ENCODE measurements at places on chromosomes 13 and 19.

DNA sequence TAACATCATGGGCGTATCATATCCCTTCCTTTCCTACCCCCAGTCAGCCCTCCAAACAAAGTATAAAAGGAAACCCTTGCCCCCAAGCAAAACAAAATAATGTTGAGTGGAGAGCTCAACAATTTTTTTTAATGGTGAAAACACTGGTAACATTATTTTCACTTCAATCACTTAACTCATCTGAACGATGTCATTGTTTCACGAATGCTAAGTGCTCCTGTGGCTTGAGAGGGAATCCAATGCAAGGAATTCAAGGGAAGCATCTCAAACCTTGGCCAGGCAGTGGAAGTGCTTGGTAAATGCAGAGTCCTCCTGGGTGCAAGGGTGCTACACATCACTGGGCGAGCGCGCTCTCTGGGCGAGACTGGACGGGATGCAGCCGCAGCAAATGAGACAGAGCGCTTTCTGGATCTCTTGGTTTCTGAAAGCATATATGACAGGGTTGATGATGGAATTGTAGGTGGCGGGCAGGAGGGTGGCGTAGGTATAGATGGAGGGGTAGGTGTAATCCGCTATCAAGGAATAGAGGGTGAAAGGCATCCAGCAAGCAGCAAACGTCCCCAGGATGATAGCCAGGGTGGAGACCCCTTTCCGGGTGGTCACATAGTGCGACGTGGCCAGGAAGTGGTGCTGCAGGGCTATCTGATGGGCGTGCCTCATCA is 2.0 kb downstream of the GPR12 start:
- DNase-seq: no peak

GRCh38 chr19:56119582-56119978 is 1.5 kb downstream of the ZNF787 start:
- DNase-seq: no peak

- no peak for DNase-seq
These were observed 4.9 kb upstream of the KLK15 start for GRCh38 chr19:50838239-50838638.

GRCh38 chr19:30017172-30017571 is 75.1 kb downstream of the URI1 start:
- no peak for DNase-seq

DNA sequence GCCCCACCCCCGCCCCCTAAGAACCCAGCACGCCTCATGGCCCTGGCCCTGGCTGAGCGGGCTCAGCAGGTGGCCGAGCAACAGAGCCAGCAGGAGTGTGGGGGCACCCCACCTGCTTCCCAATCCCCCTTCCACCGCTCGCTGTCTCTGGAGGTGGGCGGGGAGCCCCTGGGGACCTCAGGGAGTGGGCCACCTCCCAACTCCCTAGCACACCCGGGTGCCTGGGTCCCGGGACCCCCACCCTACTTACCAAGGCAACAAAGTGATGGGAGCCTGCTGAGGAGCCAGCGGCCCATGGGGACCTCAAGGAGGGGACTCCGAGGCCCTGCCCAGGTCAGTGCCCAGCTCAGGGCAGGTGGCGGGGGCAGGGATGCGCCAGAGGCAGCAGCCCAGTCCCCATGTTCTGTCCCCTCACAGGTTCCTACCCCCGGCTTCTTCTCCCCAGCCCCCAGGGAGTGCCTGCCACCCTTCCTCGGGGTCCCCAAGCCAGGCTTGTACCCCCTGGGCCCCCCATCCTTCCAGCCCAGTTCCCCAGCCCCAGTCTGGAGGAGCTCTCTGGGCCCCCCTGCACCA is 11.9 kb downstream of the ARHGAP33 start:
- DNase-seq: no peak

- DNase-seq: peak; percentile 50
These were observed at the start of gene NEK5 for GRCh38 chr13:52128714-52129700. Gene NEK5, minus strand, starts transcription at chr13:52129073. Its CDS starts 1,591 bp downstream, at chr13:52127482.

DNA sequence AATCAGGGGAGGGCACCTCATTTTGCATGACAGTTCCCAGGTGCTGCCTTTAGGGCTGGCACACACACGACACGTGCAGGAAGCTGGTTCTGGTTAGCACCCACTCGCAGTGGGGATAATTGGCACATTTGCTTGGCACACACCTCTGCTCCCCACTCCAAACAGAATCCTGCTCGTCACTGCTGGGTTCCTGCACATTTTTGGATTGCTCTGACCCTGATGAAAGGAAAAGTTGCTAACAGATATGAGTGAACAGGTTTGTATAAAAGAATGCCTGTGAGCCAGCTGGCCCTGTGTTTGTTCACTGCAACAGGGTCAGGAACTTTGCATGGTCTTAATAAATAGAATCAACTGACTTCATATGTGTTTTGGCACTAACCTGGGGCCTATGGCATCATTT is 1500.4 kb downstream of the EFNB2 start:
- no peak for DNase-seq

DNA sequence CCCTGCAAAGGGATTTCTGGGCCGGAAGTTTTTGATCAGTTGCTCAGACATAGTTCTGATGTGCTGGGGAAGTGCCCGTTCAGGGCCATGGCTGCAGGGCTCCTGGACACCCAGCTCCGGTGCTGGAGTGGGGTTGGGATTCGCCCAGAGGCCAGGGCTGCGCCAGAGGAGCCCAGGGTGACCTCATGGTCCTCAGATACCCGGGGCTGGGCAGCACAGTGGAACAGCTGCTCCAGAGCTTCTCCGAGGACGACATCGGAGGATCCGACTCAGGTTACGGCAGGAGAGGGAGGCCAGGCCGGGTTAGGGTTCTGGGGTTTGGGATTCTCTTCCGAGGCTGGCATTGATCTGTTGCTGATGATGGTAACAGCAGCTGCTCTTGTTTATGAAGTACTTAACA is 20.9 kb downstream of the CARM1 start:
- no peak for DNase-seq

DNA sequence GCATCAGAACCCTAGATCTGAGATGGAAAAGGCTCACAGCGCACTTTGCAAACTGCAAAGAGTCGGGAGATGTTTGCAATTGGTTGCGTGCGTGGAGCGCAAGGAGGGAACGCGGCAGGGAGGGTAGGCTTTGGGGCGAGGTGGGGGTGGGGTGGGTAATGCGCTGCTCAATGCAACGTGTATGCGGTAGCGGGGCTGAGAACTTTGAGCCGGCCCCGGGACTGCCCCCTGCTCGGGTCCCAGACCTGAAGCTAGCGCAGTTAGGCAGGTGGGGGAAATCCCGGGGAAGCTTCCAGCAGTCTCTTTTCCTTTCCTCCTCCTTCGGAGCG is 971 bp downstream of the FOSB start:
- DNase-seq: no peak

GRCh38 chr13:31629085-31629780 is 110.1 kb upstream of the RXFP2 start:
- DNase-seq: no peak

DNA sequence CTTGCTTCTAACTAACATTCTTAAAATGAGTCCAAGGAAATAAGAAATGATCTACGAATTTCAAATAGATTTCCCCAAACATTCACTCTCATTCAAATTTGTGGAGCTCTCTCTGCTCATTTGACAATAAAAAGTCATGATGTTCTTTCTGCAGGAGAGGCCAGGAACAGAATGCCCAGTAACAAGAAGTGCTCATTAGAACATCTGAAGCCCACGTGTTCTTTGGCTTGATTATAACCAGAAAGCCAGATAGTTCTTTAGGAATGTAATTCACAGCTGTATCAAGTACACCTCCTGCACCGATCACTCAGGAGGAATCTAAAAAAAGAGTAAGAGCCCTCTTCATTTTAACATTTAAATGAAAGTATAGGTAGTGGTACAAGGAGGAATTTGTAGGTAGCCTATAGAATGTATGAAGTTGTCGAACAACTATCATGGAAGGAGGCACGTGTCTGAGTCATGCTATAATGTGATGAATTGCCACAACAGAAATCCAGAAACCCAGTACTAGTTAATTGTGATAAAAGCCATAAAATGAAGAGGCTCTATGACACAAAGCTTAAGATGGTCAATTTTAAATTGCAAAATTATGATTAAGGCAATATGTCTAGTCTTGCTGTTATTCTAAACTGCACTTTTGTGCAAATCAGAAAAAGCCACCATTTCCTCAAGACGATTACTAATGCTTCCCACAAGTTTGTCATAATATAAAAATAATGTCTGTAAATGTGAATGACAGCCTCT is 12.8 kb downstream of the MEDAG start:
- DNase-seq: no peak

DNA sequence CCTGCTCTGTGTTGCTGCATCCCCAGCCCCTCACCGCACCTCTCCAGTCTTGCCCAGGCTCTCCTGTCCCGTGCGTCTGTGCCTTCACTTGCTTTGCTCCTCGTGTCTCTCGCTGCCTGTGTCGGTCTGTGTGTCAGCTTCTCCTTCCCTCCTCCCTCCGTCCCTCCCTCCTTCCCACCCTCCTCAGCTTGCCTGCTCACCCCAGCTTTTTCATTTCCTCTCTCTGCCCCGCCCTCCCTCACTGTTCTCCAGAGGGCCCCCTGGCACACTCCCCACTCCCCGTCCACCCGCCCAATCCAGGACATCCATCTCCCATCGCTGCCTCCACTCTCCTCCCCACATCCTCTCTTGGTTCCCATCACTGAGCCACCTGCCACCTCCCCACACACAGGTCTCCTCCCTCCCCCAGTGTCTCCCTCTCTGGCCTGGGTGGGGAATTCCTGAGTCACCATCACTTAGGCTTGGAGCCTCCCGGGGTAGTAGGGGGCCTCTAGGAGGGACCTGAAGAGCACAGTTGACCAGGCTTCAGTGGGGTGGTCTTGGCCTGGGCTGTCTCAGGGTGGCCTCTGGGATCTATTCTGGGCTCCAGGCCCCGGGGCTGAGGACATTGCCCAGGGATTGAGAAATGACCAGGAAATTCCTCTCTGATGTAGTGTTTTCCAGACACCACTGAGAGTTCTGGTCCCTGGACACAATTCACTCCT is at the start of gene PTGIR:
TSS of gene PTGIR (minus strand) at position 132 of the 704 bp plus-strand sequence. CDS start 864 bp downstream, outside the sequence.
- no peak for DNase-seq

GRCh38 chr13:97124915-97125809 is 97.0 kb upstream of the MBNL2 start:
- DNase-seq: no peak

GRCh38 chr13:40170982-40171381 is 495.5 kb downstream of the FOXO1 start:
- DNase-seq: no peak

GRCh38 chr19:18194181-18194530 is 1.1 kb downstream of the MPV17L2 start:
- no peak for DNase-seq

DNA sequence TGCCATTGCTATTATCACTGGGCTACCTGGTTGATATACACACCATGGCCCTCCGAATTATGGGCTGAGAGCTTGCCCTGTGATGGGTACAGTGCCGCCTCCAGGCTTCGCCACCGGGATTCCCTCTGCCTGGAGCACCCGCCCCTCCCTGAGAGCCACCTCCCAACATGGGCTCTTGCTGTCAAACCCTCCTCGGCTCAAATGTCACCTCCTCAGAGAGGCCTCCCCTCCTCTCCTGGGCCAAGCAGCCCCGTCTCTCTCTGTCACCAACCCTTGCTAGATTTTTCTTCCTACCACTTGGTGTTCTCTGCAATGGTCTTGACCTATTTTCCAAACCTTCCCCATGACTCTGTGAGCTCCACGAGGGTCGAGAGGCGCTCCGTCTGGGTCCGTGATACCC is 12.2 kb upstream of the TLE2 start:
- no peak for DNase-seq

- DNase-seq: no peak
These were observed 84.6 kb downstream of the NALCN start for GRCh38 chr13:101331731-101332130.

DNA sequence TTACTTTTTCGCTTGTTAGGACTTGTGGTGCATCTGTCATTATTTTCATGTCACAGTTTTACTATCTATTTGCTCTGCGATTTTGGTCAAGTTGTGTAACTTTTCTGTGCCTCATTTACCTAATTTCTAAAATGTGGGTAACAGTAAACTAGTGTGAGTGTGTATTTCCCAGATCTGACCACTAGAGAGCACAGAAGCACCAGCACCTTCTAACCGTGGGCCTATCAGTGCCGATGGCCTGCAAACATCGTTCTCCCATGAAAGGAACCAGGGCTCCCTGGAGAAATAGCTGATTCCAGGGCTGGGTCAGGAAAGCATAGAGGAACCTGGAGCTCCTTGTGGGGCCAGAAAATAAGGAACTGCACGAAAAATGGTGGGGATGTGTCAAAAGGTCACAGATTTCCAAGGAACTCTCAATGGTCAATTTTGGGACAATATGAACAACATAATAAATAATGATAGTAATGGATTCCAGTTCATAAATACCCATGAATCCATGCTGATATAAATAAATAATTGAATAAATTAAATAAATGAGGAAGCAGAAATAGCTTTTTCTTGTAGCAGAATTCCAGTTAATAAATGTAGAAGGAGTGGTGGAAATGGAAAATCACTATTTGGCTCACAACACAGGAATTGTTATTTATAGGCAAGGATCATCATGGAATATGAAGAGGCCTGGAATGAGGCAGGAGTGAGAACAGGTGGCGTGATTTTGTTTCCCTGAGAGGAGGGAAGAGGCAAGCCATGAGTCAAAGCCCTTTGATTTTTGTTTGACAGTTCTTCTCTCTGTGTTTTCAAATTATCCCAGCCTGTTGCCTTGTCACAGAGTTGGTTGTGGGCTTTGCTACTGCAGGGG is 31.1 kb downstream of the CEACAM8 start:
- no peak for DNase-seq

- DNase-seq: no peak
These were observed 894.3 kb upstream of the PCDH20 start for GRCh38 chr13:62309904-62310303.

DNA sequence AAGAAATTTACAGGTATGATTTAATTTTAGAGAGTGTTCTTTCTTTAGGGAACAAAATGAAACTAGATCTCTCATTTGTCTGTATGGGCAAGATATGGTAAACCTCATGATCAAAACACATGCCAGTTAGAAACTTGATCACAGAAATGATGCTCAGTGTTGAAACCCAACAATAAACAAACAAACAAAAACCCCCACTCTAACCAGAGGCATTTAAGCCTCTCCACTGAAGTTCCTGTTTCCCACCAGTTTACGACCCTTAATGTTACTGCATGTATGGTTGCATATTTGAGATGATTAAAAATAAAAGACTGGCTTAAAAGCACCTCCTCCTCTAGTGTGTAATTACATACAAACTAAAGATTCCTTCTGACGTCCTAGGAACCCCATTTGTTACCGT is 293.3 kb upstream of the MAB21L1 start:
- DNase-seq: no peak

GRCh38 chr13:60318186-60318585 is 78.8 kb upstream of the TDRD3 start:
- DNase-seq: no peak

- DNase-seq: no peak
These were observed 142.3 kb upstream of the TSC22D1 start for GRCh38 chr13:44718467-44718866.
